Cortex of kidney (tissue), 1 donor: ENCODE measurements at places on chromosomes 2 and 18.

DNA sequence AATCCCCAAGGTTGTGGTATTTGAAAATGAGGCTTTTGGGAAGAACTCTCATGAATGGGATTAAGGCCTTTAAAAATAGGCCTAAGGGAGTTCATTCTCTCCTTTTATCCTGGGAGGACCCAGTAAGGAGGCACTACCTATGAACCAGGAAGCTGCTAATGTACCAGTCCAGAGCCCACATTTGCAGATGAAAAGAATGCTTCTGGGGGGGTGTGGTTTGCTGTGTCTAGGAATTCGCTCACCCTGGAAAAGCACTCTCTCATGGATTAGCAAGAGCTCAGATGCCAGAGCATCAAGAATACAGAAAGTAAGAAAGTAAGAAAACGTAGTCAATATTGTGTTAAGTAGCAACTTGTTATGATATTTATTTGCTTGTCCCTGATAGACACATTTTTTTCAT, 785.7 kb upstream of the GYPC start:
- DNase-seq = no peak

DNA sequence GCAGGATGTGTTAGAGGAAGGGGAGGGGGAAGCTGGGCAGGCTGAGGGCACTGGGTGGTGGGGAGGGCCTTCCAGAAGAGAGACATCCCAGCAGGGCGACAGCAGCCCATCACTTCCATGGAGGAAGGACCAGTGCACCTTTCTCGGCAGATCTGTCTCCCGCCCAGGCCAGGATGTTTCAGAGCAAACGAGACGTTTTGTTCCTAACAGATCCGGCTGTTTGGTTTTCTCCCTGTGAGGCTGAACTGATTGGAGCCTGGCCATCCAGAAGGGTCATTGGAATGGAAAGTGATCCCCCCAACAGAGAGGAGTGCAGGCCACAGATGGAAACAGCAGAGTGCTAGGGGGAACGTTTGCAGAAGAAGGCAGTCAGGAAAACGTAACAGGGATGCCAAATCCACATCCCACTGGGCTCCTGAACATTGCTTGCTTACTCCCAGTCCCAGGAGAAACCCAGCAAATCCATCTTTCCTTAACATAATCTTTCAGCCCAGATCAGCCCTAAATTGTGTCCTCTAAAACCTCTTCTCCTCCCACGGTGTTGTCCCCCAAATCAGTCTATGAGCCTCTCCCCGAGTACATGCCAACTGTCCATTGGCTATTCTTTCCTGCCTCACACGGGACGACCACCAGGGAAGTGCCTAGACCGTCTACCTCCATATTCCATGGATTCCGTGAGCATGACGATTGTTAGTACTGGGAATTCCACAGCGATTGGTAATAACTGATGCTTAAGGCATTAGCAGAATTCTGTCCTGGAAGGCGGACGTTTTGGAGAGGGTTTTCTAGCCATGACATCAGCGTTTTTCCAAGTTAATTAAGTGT, 126.8 kb downstream of the SEPTIN10 start:
- DNase-seq = no peak

DNA sequence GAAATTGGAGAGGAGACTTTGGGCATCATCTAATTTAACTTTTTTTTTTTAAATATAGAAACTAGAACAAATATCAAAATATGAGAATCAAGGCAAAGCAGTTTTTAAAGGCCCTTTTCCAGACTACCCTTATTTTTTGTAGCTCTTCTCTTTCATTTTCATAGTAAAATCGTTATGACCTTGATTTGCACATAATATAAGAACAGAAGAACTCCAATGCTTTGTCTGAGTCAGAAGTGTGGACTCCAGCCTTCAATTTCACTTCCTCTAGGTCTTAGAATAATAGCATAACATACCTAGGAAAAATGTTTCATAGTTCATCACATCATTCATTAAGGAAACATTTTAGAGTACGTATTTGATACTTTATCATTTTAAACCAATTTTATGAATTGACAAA, 74.4 kb downstream of the ANKRD12 start:
- DNase-seq = no peak

GRCh38 chr18:13564579-13564978, 161.8 kb downstream of the FAM210A start:
- DNase-seq = no peak

GRCh38 chr2:217711188-217711587, 291.6 kb downstream of the TNS1 start:
- DNase-seq = no peak

- DNase-seq = no peak
These were observed 217.0 kb downstream of the OSR1 start for GRCh38 chr2:19141234-19142004.

- DNase-seq = no peak
These were observed 125.3 kb upstream of the KLF7 start for GRCh38 chr2:207290833-207291624.

GRCh38 chr2:29295845-29296244, 180.6 kb downstream of the CLIP4 start:
- no peak for DNase-seq

DNA sequence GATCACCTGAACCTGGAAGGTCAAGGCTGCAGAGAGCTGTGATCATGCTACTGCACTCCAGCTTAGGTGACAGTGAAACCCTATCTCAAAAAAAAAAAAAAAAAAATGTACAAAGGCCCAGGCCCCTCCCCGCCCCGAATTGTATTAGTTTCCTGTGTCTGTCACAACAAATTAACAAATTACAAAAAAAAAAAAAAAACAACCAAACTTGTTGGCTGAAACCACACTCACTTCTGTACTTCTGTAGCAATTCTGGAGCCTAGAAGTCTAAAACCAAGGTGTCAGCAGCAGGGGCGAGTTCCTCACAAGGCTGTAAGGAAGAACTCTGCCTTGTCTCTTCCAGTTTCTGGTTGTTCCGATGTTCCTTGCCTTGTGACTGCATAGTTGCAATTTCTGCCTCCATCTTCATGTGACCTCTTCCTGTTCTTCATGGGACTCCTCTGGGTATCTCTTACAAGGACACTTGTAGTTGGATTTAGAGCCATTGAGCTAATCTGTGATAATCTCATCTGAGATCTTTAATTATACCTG, 100.8 kb upstream of the ZSWIM2 start:
- no peak for DNase-seq

- no peak for DNase-seq
These were observed 24.8 kb downstream of the DYNC1I2 start for GRCh38 chr2:171712051-171712450.

GRCh38 chr2:241773511-241774418, 2.9 kb upstream of the GAL3ST2 start:
- no peak for DNase-seq

DNA sequence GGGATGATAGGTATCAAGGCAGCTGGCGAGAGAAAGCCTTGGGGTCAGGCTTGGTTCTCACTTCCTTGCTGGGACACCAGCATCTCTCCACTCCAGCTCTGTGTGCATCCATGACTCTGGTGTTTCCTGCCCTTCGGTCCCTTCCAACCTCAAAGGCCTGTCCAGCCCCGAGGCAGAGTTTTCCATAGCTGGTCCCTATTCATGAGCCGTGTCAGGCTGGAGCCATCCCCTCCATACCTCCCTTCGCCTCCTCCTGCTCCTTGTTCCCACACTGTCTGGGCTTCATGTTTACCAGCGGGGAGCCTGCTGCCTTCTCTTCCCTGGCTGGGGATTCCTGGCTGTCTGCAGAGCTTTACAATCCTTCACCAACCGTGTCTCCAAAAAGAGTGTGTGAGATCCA, 51.2 kb downstream of the DYSF start:
- no peak for DNase-seq

DNA sequence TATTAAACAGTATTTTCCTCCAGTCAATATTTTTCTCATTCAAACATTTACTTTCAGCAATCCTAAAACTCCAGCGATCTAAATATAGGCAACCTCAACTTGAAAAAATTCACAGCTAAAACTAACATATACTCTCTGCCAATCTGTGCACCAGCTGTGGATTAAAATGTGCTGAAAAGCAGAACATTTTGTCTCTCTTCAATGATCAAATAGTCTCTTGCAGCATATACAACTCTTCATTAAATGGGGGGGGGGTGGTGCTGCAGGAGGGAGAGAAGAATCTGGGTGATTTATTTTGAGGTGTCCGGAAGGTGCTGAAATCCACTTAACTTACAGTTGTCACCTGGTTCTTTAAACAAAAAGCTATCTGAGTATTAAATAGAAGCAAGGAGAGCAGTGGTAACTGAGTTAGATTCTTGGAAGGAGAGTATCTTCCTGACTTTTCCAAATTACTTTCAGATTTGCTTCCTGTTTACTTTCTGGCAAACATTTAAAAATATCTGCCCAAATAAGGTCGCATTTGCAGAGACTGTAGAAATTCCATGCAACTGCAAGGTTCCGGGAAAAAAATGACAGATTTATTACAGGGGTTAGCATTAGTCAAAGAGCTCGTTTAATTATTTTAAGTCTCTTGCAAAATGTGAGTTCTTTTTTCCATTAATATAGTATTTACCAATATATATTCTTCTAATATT, 904.7 kb upstream of the ACVR2A start:
- no peak for DNase-seq

- no peak for DNase-seq
These were observed 39.8 kb upstream of the PARD3B start for GRCh38 chr2:204505488-204505887.

- no peak for DNase-seq
These were observed 99.7 kb downstream of the PLEKHM3 start for GRCh38 chr2:207925601-207926000.

GRCh38 chr2:231533086-231533776, 3.0 kb upstream of the NMUR1 start:
- no peak for DNase-seq

GRCh38 chr2:203893401-203893800, 25.8 kb downstream of the CTLA4 start:
- DNase-seq = no peak

- DNase-seq = no peak
These were observed 84.7 kb downstream of the NEDD4L start for GRCh38 chr18:58128381-58129374.

GRCh38 chr2:36338827-36339145, 16.8 kb upstream of the CRIM1 start:
- no peak for DNase-seq

GRCh38 chr2:181660181-181660580, 3.3 kb upstream of the CERKL start:
- DNase-seq = no peak

- DNase-seq = no peak
These were observed 274.5 kb downstream of the SLC8A1 start for GRCh38 chr2:40177366-40177765.

DNA sequence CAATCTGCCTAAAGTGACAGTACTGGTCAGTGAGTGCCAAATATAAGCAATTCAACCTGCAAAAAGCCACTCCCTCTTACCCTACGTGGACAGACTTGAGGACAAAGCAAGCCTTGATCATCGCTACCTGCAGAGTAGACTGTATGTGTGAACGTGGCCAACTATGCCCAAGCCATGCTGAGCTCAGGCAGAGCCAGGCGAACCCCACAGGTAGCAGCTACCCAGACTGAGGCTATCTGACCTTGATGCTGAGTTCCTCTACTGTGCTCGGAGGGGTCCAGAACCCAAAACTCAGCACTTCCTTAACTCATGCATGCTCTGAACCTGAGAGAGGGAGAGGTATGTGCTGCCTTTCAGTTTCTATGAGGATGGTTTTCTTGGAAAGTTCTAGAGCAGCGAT, 63.5 kb upstream of the TMEM200C start:
- DNase-seq = no peak

GRCh38 chr2:119668546-119668945, 10.5 kb upstream of the TMEM177 start:
- no peak for DNase-seq

DNA sequence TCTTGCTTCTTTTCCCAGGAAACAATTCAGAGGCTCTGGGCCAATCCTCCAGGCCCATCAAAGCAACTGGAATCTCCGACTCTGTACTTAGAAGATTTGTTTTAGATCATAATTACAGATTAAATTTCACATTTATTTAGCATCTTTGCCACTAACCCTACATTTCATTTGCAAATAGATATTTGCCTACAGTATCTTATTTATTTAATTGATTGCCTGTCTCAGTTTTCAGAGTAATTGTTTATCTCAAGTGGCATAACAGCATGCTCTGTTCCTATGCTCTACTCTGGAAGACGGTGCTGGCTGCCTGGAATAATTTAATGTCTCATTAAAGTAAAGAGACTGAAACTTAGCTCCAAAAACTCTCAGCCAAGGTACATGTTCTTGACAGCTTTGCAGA, 213.4 kb downstream of the HNMT start:
- no peak for DNase-seq

DNA sequence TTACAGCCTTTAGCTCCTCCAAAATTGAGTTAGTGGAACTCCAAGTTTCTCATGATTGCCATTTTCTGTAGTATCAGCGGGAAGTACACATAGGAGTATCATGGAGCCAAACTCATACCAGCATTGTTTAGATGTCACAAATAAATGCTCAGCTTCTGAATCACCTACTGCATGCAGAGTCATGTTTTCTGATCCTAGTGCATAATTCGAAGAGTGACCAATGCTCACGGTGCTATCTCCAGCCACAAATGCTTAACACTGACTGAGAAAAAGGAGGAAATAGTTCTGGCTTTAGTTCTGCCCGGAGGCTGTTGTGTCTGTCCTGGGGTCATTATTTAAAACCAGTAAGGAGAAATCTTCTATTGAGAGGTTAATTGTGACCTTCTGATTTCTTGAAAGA, 45.4 kb upstream of the LRATD1 start:
- DNase-seq = no peak

DNA sequence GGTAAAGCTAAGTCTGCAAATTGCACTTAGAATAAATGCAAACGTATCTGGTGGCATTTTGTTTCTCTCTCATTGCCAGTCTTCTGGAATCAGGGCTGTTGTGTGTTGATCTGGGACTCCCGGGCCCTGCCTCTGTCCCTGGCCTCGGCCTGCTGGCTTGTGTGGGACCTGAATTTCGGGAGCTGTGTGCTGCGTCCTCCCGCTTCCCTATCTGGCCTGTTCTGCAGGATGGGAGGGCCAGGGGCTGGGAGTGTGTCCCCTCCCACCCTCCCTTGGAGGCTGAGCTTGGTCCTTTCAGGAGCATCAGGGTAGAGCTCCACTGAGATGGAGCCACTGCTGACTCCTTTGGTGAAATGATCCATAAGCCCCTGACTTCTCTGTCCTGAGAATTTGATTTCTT, 118.5 kb downstream of the ACKR3 start:
- DNase-seq = no peak

- no peak for DNase-seq
These were observed 1609.7 kb upstream of the ACVR2A start for GRCh38 chr2:146235158-146235557.

DNA sequence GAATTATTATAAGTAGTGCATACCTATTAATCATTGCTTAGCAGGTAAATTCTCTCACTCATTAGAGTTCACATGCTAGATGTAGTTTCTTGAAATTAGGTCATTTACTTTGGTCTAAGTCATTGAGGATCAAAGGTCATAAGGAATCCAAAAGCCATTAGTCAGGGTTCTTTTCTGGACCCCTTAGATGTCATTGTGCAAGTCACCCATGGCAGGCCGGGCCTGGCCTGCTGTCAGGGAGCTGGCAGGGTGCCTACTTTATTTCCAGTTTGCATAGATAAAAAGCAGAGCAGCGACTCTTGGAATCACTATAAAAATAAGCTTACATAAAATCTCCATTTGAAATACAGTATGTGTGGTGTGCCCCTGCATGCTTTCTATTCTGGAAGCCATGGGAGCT, 91.3 kb downstream of the MEIS1 start:
- no peak for DNase-seq
